NCI-H526 treated with DMSO at 0.1 percent for 48 hours (cell line): ENCODE measurements at places on chromosomes 12 and 14.

DNA sequence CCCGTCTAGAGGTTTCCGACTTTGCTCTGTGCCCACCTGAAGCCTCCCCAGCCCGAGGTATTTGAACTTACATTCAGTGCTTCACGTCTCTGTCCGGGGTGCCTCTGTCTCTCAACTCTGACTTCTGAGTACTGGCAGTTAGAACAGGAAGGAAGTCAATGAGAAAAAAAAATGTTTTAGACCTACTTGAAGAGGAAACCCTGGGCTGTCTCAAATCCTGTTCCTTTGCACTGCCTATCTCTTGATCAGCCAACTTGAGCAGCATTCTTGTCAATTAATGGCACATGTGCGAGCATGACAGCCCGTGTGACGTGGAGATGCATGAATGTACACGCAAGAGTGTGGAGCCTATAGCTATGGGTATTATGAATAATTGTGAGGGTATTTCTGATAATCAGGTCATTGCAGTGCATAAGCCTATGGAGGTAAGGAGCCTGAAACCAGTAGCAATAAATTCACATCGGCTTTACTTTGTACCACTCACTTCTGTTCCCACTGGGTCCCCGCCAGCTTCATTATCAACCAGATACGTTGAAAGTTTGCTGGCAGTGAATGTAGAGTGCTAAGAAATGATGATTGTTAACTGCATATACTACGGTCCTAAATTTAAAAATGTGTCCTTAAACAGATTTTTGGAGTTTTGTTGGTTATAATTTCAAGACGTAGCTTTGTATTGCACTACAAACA lies at the start of gene ARHGDIB:
Gene ARHGDIB (minus strand): TSS at position 136 of the 687 bp plus-strand sequence. CDS start 10,889 bp downstream, outside the sequence.
- DNase-seq, result no peak

DNA sequence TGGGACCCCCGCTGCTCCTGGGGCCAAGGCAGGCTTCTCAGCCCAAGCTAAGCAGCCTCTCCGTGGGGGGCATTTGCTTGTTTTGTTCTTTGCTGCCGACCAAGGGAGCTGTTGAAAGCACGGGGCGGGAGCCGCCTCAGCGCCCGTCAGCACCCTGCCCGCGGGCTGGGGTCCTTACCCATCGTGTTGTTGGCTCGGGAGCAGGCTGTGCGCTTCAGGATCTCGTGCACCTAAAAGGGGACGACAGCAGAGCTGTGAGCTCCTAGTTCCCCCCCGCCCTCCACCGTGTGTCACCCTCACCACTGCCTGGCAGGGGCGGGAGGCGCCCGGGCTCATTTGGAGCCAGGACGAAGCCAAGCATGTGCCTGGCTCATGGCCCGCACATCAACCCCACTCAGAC lies 117.5 kb downstream of the ANO2 start:
- no peak for DNase-seq

DNA sequence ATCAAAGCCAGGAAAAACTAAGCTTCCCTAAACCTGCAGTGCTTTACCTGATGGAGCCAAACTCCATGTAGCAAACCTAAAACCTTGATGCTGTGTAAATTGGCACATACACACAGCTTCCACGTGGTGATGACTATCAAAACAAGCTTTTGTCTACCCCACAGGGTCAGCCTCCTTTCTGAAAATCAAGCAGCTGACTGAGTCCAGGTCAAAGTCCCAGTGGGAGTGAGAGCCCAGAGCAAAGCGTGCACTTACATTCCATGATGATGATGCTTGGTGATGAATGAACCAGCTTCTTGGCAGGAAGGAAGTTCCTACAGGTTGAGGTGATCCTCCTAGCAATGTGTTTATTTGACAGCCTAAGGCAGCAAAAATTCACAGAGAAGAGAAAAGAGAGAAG lies 630.0 kb upstream of the TBX3 start:
- no peak for DNase-seq

- no peak for DNase-seq
Measured at GRCh38 chr12:64225626-64226025, 3.5 kb upstream of the KICS2 start.

- DNase-seq, result no peak
Measured at GRCh38 chr12:43655586-43655985, 103.0 kb downstream of the PUS7L start.

DNA sequence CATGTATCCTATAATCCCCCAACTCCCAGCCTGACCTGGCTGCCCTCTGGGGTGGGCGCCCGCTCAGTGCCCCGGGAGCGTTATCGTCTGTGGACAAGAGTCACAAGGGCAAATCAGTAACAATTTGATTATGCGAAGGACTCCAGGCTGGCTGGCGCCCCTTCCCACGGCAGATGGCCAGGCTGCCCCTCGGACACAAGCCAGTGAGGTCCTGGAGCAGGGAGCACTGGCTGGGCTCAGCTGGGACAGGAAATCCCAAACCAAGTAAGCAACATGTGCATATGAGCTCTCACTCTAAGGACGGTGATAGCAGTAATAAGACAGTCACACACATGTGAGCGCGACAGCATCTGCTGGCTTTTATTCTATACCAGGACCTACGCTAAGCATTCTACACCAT lies 59.3 kb upstream of the FAM222A start:
- DNase-seq, result no peak

DNA sequence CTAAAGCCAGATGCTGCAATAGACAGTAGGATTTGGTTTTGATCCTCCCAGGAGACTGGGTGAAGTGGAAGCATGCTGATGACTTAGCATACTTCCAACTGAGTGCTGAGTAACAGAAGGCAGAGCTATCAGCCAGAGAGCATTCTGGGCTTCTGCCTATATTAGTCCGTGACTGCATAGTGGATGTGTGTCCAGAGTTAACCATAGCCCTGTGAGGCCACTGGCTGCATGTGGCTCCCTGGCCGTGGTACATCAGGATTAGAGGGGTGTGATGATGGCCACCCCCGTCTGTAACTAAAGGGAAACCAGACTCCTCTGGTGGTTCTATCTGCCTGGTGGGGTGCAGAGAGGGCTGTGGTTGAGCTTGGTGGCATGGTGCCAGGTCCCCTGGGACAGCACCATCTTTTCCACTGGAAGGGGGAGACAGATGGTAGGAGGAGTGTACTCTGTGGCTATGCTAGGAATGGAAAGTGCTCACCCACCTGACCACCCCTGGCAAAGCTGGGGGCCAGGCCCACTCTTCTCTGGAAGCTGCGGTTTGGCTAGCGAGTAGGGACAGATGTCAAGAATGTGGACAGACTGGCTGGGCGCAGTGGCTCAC lies 27.4 kb downstream of the ABCD4 start:
- no peak for DNase-seq

GRCh38 chr12:51118706-51119105 lies 35.3 kb upstream of the CSRNP2 start:
- DNase-seq, result no peak

DNA sequence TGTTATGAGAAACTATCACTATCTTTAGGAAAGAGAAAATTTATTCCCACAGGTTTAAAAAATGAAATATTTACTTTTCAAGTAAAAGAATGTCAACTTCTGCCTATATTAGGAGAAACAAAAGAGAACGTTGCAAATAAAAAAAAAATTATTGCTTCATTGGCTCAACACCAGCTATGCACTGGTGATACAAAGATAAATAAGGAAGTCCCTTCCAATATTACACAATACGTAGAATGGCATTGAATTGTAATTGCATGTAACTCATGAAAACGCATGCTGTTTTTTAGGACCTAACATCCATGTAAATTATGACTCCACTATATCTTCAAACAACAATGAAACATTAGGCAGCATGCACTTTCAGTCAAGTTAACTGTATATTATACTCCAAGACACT lies 56.4 kb upstream of the RERGL start:
- DNase-seq, result no peak

DNA sequence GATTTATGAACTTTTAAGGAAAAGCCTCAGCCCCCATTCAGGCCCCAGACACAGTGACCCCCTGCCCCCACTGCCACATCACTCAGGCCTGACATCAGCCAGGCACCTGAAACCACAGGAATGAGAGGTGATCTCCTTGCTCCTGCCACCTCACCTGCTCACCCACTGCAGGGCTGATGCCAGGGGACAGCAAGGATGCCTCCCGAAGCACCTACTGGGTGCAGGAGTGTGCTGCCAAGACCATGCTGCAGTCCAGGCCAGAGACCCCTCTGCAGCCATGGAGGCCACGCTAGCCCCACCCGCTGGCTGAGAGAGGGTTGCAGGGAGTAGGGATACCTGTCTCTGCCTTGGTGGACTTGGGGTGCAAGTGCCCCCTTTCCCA lies 18.6 kb upstream of the KRT7 start:
- no peak for DNase-seq

DNA sequence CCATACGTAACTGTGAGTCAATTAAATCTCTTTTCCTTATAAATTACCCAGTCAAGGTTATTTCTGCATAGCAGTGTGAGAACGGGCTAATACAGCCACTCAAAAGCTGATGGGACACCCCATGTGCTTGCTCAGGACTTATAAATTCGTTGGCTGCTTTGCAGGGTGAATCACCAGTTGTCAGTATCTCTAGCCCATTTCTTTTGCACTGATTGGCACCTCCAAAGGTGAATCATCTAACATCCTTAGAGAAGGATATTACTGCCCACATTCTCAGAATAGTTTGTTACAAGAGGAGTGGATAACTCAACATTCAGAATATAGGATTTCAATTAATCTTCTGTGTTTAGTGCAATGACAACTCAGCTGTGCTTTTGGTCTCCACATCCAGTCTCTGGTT lies 601.5 kb downstream of the KCNH5 start:
- no peak for DNase-seq

GRCh38 chr14:99608591-99608990 lies 4.6 kb upstream of the CCDC85C start:
- no peak for DNase-seq

DNA sequence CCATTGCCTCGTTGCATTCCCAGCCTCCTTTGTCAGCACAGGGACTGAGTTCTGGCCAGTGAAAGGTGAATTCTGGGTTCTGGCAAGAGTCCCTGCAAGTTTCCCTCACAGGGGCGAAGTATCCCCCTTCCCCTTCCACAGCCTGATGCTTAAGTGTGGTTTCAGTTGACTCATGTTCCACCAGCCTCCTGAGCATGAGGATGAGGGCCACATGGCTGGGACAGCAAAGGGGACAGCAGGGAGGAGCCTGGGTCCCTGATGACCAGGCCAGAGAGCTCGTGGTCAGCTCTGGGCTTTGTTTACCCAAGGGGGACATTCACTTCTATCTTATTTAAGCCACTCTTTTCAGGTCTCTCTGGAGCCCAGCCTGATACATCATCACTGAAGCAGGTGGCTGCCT lies 36.5 kb downstream of the CACNA2D4 start:
- no peak for DNase-seq

GRCh38 chr12:97645726-97646125 lies 183.1 kb downstream of the RMST start:
- no peak for DNase-seq

GRCh38 chr12:54388237-54389133 lies 4.0 kb upstream of the ZNF385A start:
- no peak for DNase-seq

DNA sequence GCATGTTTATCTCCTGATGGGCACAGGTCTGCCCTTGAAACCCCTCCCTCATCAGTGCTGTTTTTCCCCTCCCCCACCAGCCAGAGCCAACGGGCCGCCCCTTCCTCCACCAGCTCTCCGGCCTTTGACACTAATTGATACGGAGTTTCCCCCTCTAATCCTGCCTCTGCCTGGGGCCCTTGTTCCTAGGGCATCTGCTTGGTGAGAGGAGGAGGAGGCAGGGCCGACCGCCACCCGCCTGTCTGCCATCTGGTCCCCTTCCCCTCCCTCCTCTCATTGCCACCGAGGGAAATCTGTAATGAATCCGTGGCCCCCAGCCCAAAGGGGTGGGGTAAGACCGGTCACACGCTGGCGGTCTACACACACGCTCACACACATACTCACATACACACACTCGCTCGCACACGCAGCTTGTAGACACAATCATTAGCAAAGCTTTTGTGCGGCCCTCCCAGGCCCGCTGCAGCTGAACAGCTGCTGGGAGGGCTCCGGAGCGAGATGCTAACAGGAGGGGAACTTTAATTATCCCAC lies 27.4 kb downstream of the SRRM4 start:
- no peak for DNase-seq

DNA sequence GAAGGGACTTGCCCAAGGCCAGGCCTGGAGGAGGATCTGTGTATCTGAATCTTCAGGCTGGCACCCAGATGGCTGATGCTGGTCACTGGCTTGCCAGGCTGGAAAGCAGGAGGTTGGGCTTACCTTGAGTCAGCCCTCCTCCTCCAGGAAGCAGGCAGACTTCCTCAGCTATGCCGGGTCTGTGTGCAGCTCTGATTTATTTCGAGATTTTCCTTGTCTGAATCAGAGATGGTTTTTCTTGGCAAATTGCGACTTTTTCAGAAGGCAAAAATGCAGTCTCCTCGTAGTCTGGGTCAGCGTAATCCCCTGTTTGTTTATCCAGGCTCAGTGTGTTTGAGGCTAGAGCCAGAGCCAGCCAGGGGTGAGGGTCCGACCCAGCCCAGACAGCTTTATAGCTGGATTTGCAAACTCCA lies 48.9 kb downstream of the SMOC1 start:
- no peak for DNase-seq

DNA sequence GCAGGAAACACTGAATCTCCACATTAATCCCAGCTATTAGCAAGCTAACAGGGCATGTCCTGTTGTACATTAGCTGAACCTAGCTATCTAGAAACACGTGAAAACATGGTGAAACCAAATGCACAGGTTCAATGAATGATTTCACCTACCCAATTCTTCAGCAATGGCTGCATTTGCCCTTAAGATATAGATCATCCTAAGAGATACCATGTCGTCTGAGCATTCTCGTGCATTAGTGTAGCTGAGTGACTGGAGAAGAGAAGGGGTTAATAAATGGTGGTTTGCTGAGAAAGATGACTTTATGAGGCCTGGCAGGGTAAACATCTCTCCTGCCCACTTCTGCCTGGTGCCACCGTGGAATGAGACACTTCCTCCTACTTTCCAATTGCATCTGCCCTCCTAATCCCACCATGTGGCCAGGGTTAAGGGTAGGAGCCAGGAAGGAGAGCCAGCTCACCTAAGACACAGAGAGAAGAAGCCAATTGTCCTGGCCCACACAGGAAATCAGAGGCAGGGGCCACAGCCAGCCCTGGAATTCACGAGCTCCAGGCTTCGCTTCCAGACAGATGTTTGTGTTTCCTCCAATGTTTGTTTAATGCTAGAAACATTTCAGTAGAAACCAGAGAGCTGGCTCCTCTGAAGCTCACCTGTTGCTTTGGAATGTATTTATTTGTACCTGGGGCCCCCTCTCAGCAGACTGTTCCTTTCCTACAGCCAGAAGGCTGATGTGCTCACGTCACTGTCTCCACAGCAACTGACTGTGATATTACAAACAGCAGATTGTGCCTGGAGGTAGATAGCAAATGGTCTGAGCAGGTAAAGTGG lies 126.0 kb upstream of the PARP11 start:
- DNase-seq, result no peak

- DNase-seq, result no peak
Measured at GRCh38 chr14:83372271-83372670, 1838.6 kb upstream of the SEL1L start.

GRCh38 chr14:36394593-36394992 lies 74.2 kb upstream of the MBIP start:
- no peak for DNase-seq

DNA sequence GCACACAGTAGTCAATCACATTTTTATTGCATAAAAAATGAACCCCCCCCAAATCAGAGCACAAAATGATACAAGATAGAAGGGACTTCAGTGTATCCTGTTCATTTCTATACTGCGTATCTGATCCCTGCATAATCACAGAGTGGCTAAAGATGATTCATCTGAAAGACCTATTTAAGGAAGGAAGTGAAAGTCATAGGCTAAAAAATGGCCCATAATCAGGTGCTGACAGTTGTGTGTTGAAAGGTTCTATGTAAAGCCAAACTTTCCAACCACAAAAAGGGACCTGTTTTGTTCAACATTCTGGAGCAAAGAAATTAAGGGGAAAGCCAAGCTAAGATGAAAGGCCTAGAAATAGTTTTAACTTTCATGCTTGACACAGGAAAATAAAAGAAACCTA lies 147.8 kb upstream of the ATP2B1 start:
- DNase-seq, result no peak
